ENCODE measurements at places on chromosomes 12 and 14.

- peak; percentile 99 for DNase-seq
These were observed at the start of gene OAS2 for GRCh38 chr12:112978163-112979040. OAS2 (plus strand) TSS chr12:112978519; CDS start chr12:112978609, 90 bp downstream.

DNA sequence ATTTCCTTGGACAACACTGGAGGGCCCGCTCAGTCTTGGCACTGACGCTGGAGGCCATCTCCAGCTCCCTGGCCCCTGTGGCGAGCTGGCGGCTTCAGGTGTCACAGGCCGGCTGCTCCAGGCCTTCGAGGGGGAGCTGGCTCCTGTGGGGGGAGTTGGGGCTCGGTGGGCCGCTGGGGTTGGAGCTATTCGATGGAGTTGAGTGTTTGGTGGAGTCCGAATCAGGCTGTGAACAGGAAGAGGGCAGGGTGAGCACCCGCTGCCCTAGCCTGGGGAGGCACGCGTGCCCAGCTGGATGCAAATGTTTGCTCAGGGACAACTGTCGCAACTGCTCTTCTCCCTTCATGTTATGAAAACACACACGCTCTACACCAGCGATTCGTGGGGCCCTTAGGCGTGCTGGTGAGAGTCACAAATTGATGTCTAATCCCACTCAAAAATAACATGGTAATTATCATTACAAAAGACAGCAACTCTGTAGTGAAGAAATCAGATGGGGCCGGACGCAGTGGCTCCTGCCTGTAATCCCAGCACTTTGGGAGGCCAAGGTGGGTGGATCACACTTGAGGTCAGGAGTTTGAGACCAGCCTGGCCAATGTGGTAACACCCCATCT, 11.3 kb downstream of the AMN start:
- DNase-seq = no peak

DNA sequence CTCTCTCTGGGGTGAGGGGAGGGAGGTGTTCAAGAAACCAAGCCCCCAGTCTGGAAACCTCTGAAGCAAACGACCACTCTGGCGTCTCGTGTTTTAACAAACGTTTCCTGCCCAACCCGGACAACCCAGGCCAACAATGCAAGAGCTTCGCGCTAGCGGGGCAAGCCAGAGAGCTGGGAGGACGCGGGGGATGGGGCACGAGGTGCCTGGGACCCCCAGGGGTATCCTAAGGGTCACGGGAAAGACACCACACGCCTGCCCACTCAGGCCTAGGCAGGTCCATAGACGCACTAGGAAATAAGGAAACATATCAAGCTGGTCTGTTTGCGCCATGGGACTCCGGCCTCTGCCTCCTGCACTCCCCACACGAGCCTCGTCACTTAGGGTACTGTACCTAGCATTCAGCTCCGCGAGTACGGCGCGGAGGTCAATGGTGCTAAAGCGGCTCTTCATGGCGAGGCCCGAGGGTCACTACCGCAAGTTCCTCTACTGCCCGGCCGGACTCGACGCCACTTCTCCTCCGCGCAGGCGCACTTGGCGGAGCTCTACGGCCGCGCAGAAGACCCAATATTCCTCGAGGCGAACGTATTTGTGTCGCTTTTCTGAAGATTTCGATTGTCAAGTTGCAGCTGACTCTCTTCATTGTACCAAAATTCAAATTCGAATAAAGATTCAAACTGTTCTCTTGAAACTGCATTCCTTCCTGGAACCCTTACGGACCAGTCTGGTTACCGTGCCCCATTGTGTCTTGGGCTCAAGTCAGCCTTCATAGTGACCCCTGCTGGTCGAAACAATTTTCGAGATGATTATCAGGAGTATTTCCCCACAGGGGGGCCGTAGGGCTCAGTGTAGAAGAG, at the start of gene NEMF:
NEMF (minus strand) TSS at position 488 of the 857 bp plus-strand sequence; CDS start at position 453, 35 bp downstream.
- peak; percentile 92 for DNase-seq

GRCh38 chr14:39505812-39506211, 73.6 kb upstream of the FBXO33 start:
- no peak for DNase-seq

DNA sequence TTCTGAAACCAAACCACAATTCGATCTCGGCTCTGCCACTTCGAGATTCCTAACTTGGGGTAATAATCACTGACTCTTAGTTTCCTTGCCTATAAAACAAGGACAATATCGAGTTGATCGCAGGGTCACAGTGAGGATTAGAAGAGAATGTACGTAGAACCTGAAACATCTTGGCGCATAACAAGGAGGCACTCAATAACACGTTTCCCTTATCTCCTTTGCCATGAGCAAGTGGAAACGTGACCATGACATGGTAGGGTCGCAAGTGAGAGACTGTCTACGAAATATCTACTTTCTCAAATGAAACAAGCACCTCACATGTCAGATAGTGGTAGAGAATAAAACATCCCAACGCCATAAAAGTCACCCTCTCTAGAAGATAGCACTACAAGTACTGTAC, 2.3 kb downstream of the DICER1 start:
- no peak for DNase-seq

GRCh38 chr14:55673048-55673447, 93.0 kb downstream of the KTN1 start:
- no peak for DNase-seq

DNA sequence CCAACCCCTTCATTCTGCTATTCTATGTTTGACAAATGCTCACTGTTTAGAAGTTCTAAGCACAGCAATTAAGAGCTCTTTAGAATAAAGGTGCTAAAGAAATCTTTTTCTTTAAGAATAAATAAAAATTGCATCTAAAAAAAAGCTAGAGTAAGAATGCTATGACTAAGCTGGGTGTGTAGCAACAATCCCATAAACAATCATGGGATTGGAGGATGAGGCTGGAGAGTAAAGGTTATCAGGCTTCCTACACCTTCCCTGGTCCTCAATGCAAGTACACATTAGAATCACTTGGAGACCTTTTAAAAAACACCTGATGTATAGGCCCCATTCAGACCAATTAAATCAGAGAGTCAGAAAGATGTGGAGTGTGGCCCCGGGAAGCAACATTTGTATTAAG, 88.3 kb downstream of the CIT start:
- no peak for DNase-seq

DNA sequence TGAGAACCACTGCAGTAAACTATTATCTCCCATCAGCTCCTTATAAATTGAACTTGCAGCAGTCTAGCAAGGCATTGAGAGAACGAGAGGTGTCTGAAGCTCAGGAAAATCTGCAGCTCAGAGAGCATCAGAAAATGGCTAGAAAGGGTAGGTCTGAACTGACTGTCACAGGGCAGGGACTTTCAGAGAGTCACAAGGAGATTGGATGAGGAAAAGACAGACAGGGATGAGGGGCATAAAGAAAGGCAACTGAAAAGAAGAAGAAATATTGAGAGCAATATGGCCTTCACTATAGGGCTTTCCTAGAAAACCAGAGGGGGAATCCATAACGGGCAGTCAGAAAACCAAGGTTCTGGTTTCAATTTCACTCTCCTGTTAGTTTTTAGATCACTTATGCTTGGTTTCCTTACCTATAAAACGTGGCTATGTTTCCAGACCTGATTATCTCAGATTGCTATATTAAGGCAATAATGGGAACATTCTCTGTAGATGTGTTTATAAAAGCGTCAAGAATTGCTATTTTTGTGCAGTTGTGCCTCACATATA, 40.9 kb downstream of the PDE6H start:
- DNase-seq = no peak

DNA sequence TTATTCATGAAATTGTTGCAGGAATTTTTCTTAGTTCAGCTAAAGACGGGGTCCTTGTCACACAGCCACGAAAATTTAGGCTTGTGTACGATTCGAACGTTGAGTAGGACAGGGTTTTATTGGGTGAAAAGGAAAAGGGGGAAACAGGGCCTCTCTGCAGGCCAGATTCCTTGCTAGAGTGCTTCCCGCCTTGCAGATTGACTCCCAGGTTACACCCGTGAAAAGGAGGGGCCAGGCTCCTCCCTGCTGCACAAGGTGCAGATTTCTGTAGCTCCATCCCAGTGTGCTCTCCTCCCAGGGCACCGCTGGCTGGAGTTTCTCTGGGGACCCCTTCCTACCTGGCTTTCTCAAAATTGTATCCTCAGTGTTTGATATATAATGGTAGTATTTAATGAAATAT, 221.5 kb downstream of the ERC1 start:
- no peak for DNase-seq

- no peak for DNase-seq
These were observed 37.5 kb downstream of the EID3 start for GRCh38 chr12:104340925-104341611.

- DNase-seq = no peak
These were observed 183.3 kb downstream of the CCDC59 start for GRCh38 chr12:82174936-82175335.

DNA sequence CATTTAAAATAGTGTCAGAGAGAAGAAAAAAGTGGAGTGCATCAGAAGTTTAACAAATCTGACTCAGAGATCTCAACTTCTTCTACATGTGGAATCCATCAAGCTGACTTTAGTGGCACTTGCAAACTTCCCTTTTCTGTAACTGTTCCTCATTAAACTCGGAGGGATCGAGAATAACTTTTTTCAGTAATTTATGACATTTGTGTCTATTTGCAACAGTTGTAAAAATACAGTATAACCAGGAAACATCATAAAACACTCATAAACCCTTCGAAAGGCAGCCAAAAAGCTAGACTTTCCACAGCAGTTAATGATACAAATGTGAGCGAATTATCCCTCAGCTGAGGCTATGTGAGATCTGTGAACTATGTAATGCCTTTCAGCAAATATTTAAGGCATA, 1936.8 kb upstream of the SEL1L start:
- no peak for DNase-seq

- no peak for DNase-seq
These were observed 198.7 kb downstream of the SYT1 start for GRCh38 chr12:79063258-79063657.

GRCh38 chr12:12159988-12160387, 89.2 kb downstream of the BCL2L14 start:
- DNase-seq = no peak

GRCh38 chr12:95547522-95548055, 3.7 kb downstream of the USP44 start:
- no peak for DNase-seq

- DNase-seq = no peak
These were observed 22.5 kb downstream of the MAP3K12 start for GRCh38 chr12:53476769-53477209.

DNA sequence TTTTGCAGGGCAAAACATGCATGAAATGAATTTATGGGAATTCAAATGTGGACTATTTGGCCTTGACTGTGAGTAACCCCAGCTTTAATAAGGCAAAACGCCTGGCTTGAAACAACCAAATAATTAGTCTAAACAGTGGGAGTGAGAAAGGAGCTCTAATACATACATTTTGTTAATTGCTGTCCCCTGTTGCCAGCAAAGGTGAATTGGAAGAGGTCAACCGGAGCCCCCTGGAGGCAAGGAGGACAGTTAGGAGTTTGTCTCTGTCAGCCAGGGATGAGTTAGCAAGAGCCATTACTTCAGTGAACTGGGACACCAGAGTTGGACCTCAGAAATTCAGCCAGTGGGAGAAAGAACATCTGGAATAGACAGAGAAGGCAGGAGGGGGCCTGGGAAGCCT, 17.4 kb downstream of the KRT76 start:
- DNase-seq = no peak

DNA sequence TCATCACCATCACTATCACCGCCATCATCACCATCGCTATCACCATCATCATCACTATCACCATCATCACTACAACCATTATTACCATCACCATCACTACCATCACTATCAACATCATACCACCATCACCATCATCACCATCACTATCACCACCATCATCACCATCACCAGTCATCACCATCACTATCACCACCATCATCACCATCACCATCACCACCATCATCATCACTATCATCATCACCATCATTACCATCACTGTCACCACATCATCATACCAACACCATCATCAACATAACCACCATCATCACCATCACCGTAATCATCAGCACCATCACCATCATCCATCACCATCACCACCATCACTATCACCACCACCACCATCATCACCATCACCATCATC, 213.8 kb downstream of the ALG10 start:
- no peak for DNase-seq

DNA sequence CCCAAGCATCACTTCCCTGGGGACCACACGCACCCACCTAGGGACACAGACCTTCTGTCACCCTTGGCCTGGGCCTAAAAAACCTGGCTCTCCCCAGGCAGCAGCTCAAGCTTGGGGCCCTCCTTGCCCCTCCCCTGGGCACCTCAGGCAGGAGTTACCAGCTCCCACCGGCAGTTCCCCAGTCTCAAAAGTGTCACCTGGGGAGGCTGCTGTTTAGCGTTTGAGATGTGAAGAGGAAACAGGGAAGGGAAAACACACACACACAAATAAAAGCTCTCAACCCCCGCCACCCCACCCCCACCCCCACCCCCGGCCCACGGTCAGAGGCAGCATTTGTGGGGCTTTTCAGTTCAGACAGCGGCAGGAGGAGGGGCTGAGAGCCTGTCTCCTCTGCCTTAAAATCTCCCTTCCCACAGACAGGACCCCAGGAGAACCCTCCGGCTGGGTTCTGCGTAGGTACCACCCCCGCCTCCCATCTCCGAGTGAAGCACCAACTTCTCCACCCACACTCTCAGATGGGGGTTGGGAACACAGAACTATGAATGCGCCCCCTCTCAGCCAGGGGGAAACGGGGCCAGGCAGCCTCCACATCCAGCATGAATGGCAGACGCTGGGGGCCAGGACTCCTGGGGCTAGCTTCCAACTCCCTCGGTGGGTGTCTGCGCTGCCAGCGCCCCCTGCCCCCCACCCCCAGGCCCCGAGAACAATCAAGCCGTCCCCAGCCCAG, 3.0 kb downstream of the NCOR2 start:
- DNase-seq = no peak

DNA sequence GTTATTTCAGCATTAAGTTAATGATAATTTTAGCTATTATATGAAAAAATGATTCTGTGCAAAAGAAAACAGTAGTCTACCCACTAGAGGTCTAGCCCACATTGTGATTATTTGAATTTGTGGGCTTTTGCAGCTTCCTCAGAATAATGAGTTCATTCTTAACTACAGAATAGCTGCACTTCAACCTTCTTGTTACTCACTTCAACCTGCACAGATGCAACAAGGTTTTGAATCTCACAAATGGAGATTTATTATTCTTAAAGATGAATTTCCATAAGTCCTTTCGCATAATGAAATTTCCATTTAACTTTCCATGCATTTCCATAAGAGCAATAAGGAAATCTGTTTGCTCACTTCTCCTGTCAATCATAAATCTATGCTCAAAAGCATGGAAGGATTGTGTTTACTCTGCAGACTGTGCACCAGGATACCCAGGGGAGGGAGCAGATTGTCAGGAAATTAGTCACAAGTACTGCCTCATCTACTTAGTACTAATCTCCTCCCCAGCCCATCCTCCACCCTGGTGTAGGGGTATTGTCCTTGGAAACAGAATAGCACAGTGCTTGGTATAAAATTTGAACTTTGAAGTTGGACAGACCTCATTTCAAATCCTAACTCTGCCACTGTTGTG, 24.1 kb downstream of the PTGER2 start:
- no peak for DNase-seq
